ENCODE measurements at places on chromosomes 16 and 17.

DNA sequence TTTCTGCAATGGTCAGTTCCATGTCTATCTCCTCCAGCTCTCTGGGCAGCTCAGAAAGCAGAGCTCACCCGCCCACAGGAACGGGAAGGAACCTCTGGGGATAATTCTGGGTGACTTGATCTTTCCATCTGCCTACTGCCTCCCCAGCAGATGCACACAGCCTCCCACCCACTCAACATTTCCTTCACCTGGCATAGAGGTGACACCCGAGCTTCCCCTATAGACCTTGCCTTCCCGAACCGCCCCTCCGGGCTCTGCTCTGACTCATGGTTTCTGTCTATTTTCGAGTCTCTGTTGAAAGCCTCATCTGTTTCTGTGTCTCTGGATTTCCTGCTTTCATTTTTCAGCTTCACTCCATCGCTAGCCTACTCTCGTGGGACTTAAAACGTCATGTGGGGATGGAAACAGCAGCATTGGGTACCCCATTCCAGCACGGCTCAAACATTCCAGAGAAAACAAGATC is 11.4 kb downstream of the GGA3 start:
- DNase-seq, result no peak

GRCh38 chr17:5870231-5870953 is 199.8 kb upstream of the WSCD1 start:
- no peak for DNase-seq

- no peak for DNase-seq
Observed at GRCh38 chr17:6244796-6245195, 174.6 kb downstream of the WSCD1 start.

DNA sequence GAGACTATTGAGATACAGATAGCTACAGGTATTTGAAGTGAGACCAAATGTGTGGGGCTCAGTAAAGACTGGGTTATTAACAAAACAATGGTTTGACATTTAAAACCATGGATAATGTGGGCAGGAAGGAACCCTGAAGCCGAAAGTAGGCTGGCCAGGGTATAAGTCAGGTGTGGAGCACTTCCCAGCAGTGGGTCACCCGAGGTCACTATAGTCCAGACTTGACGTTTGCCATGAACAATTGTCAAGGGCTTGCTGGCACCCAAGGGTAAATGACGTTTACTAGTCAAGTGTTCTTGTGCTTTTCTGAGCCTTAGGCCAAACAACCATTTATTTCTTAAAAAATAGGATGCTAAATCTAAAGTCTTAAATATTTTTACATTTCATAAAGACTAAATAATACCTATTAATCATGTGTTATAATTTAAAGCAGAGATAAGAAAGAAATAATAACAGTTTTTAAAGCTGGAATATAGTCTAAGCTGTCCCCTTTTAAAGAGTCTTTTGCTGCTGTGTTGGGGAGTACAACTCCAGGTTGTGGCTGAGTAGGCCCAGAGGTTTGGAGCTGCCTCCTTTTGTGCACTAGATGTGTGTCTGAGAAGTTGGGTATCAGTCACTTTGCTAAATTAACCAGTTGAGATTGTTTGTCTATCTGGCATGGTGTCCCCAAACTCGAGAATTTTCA is 15.7 kb downstream of the ALDH3A2 start:
- no peak for DNase-seq
